ENCODE measurements at places on chromosomes 1 and 21. TPM values are rescaled to one million over a fixed set of nuclear protein-coding genes. Genes with fewer than 3 reads are reported as not detected.

- no peak for DNase-seq
Observed at GRCh38 chr1:91804546-91805023, 81.4 kb downstream of the TGFBR3 start.

GRCh38 chr1:11650331-11650991 is 3.8 kb downstream of the FBXO2 start:
- DNase-seq = peak; percentile 65

- peak; percentile 98 for DNase-seq
Observed at GRCh38 chr1:55443175-55443915, 228.2 kb upstream of the USP24 start.

- peak; percentile 61 for DNase-seq
Observed at GRCh38 chr1:184973272-184974055, 844 bp downstream of the NIBAN1 start.

- DNase-seq = no peak
Observed at GRCh38 chr1:62882201-62883104, 98.5 kb downstream of the ATG4C start.

The SYT14 gene
- total RNA-seq = 0.15 TPM

GRCh38 chr1:214386747-214387146 is 105.8 kb downstream of the SMYD2 start:
- peak; percentile 5 for DNase-seq

The FAM3B gene
- total RNA-seq = not detected

DNA sequence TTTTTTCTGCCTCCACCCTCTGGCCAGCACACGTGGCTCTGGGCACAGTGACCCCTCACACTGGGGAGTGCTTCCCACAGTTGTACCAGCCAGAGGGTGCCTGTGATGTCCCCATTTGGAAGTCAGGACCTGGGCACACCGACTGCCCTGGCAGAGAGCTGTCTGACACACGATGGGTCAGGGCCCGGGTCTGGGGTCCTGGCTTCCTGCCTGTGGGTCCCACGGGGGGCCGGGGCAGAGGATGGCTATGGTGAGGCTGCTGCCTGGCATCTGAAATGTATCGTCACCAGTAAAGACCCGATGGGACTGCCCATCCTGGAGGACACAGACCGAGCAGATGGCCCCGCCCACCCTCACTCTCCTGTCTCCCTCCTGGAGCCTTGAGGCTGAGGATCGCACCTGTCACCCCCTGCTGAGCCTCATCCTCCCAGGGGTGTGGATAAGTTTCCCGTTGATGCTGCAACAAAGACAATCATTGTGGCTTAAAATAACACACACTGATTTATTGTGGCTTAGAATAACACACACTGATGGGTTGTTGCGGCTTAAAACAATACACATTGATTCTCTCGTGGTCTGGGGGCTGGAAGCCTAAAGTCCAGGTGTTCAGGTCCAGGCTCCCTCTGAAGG is 88.8 kb upstream of the TTC34 start:
- no peak for DNase-seq

GRCh38 chr1:177305040-177306018 is 134.6 kb downstream of the BRINP2 start:
- DNase-seq = no peak

DNA sequence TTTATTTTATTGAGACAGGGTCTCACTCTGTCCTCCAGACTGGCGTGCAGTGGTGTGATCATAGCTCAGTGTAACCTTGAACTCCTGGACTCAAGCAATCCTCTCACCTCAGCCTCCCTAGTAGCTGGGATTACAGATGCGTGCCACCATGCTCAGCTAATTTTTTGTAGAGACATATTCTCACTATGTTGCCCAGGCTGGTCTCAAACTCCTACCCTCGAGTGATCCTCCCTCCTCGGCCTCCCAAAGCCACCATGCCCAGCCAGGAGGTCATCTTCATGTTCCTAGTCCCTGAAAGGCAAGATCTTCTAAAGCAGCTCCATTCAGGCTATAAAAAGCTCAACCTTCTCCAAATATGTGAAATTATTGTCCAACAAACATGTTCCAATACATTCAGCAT is 53.9 kb downstream of the TOR1AIP2 start:
- no peak for DNase-seq

DNA sequence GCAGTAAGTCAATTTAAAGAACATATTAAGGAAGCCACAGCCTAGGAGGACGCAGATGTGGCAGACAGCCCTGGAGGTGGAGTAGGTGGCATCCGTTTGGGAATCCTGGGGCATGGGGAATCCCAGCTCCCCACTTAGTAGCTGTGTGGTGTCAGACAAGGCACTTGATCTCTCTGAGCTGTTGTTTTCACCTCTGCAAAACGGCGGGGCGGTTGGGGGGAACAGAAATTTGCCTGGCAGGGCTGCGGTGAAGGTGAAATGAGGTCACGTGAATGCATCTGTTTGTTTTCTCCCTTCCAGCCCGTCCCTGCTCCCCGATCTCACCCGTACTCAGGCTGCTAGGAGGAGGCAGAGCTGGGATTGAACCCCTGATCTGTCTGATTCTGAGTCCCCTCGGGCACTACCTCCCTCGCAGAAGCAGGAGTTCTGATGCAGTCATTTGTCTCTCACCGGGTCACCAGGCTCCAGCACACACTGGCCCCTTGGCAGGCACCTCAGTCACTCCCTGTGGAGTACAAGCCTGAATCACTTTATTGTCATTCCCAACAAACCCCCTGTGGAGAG is 2.2 kb upstream of the LAPTM5 start:
- peak; percentile 38 for DNase-seq
